Stimulated activated CD4-positive, alpha-beta T cell treated with anti-CD3 and anti-CD28 coated beads, Interleukin-1b, Interleukin-23, amount 100 ng/mL, for 48 hours (primary cell): ENCODE measurements at places on chromosomes 12 and 14.

- DNase-seq: no peak
Measured at GRCh38 chr12:15575671-15576541, 213.3 kb downstream of the EPS8 start.

DNA sequence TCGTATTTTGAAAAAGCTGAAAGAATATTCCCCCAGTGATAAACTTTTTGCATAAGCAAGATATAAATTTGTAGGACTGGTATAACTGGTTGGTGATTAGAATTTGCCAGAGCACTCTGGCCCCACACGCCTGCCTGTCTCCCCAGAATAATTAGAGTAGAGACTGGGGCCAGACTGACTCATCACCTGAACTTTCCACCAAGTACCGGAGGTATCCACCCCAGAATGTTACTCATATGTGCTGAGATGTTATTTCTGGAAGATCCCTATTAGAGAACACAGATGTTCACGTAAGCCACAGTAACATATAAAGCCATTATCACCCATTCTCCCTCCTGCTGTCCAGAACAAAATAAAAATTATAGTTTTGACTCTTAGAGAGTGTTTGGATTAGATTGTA, 49.5 kb upstream of the PIWIL1 start:
- no peak for DNase-seq

- DNase-seq: no peak
Measured at GRCh38 chr14:88321692-88322503, 1.2 kb downstream of the KCNK10 start.

GRCh38 chr14:88430976-88431375, 45.5 kb downstream of the SPATA7 start:
- no peak for DNase-seq

- no peak for DNase-seq
Measured at GRCh38 chr12:66717036-66717673, 38.3 kb upstream of the GRIP1 start.

DNA sequence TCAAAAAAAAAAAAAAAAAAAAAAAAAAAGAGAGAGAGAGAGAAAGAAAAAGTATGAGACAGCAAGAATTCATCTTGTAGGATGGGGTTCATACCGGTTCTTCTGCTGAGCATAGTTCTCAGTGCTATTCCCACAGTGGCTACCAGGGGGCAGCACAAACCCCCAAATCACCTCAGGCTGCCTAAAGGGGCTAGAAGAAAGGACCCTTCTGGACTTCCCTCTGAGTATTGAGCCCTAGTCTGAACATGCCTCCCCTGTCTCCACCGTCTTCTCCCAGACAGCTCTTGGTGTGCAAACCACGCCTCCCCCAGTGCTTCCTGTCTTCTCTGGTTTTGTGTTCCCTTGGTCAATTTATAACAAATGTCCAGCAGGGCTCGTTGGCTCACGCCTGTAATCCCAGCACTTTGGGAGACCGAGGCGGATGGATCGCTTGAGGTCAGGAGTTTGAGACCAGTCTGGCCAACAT, 31.3 kb upstream of the SMUG1 start:
- DNase-seq: peak; percentile 64

GRCh38 chr14:80636071-80636470, 305.5 kb downstream of the CEP128 start:
- DNase-seq: no peak
